EH (cell line): ENCODE measurements at places on chromosomes 4 and X.
A peak's percentile ranks its signal among the peaks of the same experiment; 100 is the strongest.

DNA sequence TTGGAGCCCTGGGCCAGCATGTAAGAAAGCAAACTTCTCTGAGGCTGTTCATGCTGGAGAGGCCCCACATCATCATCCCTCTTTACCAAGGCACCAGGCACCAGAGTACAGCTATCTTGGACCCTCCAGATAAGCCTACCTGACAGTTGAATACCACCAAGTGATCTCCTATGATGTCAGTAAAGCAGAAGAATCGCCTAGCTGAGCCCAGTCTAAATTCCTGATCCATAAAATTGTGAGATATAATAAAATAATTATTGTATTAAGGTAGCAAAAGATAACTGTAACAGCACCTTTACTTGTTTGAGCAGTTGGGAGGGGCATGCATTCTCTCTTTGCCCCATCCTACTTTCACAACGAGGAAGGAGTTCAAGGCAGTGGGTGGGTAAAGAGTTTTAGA, 2.9 kb upstream of the UCP1 start:
- DNase-seq, result no peak

DNA sequence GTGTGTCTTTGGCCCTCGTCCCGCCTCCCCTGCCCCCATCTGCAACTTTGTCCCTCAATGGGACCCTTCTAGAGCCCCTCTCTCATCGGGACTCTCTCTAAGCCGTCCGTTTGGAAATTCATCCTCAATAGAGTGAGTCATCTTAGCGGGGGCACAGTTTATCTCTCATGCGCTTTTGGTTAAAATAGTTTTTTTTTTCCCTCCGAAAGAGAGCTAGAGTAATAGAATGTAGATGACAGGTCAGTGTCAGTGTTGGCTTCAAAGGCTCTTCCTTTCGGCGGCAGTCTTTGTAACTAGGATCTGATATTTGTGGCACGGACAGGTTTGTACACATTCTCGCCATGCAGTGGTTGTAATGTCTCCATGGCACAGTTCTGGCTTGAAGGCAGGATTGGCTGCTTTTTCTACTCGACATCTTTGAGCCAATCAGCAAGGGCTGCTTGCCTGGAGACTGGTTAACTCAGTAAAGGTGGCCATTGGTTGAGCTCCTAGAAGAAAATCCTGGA, 989 bp downstream of the N4BP2 start:
- DNase-seq, result peak; percentile 94

DNA sequence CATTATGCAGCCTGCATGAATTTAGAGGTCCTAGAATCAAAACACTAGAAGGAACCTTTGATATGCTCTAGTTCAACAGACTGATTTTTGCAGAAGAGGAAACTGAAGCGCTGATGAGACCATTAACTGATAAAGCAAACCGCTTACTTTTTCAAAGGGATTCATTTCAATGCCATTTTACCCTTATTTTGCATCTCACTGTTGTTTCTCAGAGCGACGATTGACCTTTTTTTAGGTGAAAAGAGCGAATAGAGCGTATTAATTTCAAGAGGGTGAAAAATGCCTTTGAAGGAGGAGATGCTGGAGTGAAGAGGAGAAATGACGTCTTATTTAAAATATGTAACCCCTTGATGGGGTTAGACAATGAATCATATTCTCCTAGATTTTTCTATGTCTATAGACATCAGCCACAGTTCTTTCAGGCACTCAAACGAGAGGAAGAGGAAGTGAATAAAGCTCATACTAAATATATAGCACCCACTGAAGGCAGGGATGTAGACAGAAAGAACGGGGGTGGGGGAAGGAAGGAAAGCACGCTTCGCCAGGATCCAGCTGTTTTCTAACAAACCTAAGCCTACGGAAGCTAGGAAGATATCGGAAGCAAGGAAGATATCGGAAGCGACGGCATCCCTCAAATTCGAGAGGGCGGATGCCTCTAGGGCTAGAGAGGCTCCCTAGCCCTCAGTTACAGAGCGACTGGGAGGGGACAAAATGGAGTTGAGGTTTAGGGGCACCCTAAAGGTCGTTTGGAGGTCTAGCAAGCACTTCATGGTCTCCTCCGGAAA, 848 bp downstream of the ACSL4 start:
- DNase-seq, result peak; percentile 78

DNA sequence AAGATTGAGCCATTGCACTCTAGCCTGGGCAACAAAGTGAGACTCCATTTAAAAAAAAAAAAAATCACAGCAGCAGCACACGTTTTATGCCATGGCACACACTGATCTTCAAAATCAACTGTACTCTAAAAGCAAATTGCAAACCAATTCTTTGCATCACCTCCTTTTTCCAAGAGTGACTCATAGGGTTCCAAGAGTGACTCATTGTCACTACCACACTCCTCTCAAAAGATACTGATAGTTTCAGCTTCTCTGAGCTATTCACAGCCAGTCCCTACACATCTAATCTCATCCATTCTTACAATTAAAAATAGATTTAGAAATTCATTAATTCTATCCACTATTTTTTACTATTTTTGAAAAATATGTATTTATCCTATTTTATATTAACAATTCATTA, 1494.9 kb upstream of the AGA start:
- no peak for DNase-seq

- DNase-seq, result peak; percentile 18
Measured at GRCh38 chr4:107034091-107034995, 1.8 kb downstream of the DKK2 start.

DNA sequence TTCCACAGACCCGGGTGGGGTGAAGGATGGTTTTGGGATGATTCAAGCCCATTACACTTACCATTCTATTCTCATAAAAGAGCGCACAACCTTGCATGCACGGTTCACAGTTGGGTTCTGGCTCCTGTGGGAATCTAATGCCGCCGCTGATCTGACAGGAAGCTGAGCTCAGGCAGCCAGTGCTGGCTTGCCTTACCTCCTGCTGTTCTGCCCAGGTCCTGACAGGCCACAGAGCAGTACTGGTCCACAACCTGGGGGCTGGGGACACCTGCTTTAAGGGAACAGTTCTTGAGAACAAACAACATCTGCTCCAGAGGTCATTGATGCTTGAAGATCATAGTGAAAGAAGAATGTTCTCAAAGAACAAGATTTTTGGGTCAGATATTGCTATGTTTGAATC, 8.0 kb upstream of the HS3ST1 start:
- no peak for DNase-seq

DNA sequence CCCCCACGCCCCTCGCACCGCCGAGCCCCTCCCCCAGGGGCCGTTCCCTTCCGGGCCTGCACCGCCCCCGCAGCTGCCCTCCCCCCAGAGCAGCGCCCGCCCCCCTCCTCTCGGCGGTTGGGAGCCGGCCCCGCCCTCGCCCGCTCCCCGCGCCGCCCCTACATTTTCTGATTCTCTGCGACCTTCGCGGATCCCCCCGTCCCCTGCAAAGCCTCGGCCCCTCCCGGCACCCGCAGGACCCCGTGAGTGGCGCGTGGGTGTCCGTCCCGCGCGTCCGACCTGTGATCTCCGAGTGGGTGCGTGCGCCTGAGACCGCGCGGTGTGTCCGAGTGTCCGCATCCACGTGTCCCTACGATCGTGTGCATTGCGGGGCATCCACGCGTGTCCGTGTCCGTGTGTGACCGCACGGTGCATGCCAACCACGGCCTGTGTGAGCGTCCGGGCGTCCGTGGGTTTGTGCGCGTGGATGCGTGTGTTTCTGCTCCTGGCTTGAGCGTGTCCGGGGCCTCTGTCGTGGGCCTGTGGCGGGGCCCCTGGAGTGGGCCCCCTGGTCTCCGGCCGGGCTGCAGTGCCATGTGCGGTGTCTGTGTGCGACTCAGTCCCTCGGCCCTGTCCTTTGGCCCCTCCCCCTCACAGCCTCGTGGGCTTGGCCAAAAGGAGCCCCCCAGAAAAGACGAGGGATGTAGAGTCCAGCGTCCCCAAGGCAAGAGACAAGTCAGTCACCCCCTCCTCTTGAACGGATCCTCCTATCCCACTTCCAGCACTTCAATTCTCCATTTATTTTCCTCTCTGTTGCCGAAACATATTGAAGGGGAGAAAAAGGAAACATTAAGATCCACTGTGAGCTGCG, 8.8 kb upstream of the NKX1-1 start:
- DNase-seq, result no peak

DNA sequence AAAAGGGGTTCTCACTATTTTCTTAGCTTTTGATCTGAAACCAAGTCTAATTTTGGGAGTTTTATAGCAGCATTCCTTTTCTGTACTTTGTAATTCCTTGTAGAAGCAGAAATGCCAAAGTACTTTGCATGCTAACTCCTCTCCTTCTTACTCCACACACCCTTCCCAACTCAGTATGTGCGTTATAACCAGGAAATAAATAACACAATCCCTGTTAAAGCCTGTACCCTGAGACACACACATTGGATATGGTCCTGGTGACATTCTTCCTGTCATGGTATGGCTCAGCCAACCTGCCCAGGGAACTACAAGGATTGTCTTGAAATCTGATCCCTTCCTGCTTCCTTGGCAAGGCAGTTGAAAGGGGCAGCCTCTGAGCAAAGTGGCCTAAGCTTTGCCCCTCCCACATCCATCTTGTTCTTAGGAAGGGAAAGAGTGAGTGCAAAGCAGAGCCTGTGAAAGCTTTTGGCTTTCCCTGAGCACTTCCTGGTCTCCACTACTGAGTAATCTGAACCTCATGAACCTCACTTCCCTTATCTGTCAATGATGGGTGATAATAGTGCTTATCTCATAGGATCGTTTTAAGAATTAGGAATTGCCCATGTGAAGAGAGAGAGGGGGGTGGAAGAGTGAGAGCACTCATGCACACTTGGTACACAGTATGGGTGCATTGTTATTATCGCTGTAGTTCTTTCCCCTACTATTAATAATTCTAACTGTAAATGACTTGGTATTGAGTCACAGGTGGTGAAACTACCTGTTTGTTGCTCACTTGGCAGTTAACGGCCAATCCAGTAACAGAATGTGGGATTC, 109.3 kb downstream of the AFF2 start:
- no peak for DNase-seq

- peak; percentile 8 for DNase-seq
Measured at GRCh38 chrX:32530802-32531403, 680.4 kb downstream of the DMD start.

- no peak for DNase-seq
Measured at GRCh38 chrX:74529311-74529710, 85.1 kb downstream of the RLIM start.

DNA sequence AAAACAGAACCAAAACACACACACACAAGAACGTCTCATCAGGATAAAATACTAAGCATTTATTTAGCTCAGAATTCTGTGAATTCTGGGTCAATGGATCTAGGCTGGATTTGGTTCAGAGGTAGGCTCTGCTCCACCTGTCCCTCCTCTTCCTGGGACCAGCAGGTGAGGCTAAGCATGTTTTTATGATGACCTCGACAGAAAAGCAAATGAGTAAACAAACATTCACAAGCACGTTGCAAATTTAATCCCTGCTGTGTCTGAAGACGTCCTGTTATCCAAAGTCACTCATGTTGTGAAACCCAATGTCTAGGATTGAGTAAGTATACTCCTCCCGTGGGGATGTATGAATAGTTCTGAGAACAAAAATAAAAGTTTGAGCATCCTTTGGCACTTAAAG, 371.4 kb upstream of the TECRL start:
- no peak for DNase-seq

GRCh38 chr4:1866189-1866661, 5.0 kb upstream of the NSD2 start:
- DNase-seq, result no peak

- peak; percentile 58 for DNase-seq
Measured at GRCh38 chrX:46912603-46913491, 626 bp downstream of the JADE3 start.

GRCh38 chrX:65695849-65696449, 28.5 kb downstream of the MSN start:
- DNase-seq, result no peak

DNA sequence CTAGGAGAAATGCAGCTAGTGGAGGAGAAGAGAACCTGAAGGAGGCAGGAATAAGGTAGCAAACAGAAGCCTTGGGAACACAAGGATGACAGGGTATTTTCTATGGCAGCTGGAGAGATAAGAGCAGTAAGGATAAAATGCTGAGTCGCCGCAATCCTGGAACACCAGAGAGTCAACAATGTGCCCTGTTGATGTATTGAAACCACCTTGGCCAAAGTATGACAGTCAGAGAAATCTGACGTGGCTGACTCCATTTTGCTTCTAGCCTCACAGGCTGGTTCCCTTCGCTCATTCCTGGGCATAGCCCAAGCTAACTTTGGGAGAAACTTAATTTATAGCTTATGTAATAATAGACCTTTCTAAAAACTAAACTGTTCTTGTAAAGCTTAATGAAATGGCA, 56.6 kb upstream of the C4orf54 start:
- no peak for DNase-seq

GRCh38 chr4:168759959-168760527, 250.0 kb downstream of the CBR4 start:
- DNase-seq, result no peak

DNA sequence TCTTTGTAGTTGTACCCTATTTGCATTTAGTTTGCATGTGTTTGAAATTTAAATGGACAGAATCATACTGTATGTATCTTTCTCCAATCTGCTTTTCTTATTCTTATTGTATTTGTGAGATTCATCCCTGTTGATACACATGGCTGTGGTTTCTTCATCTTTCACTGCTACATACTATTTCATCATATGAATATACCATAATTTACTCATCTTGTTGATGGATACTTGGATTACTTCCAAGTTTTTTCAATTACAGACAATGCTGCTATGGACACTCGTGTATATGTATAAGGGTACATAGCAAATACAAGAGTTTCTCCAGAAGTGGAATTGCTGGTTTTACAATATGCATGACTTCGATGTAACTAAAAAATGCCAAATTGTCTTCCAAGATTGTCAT, 11.8 kb upstream of the KLHL8 start:
- no peak for DNase-seq

- no peak for DNase-seq
Measured at GRCh38 chrX:13088156-13088487, 43.7 kb upstream of the FAM9C start.

- no peak for DNase-seq
Measured at GRCh38 chrX:31318866-31319265, 247.0 kb upstream of the FTHL17 start.

GRCh38 chr4:65019775-65020174, 610.5 kb upstream of the TECRL start:
- no peak for DNase-seq

- DNase-seq, result no peak
Measured at GRCh38 chr4:8294036-8294435, 24.5 kb downstream of the HTRA3 start.

DNA sequence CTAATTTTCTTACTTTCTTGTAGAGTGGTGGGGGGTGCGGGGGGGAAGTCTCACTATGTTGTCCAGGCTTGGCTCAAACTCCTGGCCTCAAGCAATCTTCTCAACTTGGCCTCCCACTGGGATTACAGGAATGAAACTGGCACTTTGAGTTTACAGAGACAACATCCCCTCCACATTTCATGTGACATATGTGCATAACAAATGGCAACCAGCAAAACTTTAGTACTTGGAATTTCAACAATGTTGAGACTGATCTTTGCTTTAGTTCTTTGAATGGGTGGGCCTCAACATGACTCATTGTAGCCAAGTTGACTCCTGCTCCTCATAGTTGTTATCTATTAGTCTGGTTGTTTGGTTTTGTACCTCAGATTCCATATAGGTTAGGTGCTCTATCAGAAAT, 11.4 kb upstream of the FMR1 start:
- DNase-seq, result no peak

- DNase-seq, result peak; percentile 22
Measured at GRCh38 chr4:184732126-184732525, 1.8 kb downstream of the CENPU start.
